ENCODE measurements at places on chromosomes 6 and 20.

DNA sequence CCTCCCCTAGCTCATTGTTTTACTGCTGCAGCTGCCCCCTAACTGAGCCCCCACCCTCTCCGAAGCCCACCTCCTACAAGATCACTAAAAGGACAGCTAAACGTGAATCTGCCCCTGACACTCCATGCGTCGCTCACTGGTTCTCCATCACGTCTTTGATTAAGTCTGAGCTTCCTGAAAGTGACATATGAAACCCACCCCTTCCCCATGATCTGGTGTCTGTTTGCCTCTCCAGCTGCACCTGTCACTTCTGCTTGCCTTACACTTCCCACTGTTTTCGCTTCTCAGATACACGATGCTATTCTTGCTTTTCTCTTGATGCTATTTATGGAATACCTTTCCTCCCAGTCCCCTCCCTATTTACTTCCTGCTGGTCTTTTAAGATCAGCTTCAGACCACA, 8.0 kb upstream of the PERP start:
- no peak for DNase-seq

GRCh38 chr20:13809855-13810254, 25.0 kb downstream of the NDUFAF5 start:
- no peak for DNase-seq

DNA sequence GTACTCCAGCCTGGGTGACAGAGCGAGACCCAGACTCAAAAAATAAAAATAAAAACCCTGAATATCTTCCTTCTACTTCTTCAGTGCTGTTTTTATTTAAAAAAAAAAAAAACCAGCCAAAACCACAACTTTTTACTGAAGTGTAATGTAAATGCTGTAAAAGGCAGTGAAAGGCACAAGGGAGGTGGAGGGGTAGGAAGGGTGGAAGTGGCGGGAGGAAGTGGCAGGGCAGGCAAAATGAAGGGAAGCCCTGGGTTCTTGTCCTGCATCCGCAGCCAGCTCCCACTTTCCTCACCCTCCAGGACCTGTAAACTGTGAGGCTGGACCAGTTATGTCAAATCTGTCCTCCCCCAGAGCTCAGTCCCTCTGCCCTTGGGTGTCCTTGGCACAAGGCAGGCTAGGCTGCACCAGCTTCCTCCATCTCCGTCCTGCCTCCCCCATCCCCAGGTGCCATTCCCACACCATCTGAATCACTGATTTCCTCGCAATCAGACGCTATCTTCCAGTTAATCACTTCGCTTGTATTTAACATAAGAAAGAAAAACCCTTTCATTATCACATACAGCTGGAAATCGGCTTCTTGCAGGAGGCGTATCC, 13.7 kb upstream of the PANK2 start:
- DNase-seq: no peak

DNA sequence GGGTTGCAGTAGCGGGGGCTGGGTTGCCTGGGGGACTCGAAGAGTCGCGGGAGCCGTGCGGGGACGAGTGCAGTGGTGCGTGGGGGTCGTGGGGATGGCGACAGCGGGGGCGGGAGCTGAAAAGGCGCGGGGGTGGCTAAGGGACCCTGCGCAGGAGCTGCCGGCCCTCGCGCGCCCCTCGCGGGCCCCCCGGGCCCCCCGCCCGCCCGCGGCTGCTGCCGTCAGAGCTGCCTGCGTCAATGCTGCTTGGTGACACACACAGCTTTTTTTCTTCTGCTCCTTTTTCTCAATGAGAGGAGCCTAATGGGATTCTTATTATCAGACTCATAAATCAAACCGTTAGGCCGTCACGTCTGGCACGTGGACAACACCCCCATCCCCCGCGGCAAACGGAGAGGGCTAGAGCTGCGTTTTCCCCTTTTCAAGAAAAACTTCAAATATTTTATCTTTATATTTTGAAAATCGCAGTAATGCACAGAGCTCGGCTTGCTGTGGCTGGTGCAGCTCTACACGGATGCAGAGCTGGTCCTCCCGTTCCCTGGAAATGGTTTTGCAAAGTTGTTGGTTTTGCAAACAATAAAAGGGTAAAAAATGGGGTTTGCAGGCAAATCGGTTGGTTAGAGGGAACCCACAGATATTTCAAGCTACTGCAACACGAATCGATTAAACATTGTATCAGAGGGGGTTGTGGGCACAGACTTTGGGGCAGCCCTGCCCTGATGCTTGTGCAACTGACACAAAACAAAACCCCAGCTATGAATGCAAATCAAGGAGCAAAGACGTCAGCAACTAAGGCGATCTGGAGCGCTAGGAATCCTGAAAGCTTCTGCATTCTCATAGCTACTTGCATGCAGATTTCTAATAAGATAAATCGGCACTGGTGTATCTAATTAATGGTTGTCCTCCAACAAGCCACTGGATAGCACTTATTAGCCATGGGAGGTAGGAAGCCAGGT, 161.4 kb downstream of the TBXT start:
- DNase-seq: no peak

GRCh38 chr6:34424200-34425131, 1.4 kb downstream of the RPS10 start:
- no peak for DNase-seq

- DNase-seq: no peak
Observed at GRCh38 chr6:40341726-40342125, 245.4 kb downstream of the LRFN2 start.

DNA sequence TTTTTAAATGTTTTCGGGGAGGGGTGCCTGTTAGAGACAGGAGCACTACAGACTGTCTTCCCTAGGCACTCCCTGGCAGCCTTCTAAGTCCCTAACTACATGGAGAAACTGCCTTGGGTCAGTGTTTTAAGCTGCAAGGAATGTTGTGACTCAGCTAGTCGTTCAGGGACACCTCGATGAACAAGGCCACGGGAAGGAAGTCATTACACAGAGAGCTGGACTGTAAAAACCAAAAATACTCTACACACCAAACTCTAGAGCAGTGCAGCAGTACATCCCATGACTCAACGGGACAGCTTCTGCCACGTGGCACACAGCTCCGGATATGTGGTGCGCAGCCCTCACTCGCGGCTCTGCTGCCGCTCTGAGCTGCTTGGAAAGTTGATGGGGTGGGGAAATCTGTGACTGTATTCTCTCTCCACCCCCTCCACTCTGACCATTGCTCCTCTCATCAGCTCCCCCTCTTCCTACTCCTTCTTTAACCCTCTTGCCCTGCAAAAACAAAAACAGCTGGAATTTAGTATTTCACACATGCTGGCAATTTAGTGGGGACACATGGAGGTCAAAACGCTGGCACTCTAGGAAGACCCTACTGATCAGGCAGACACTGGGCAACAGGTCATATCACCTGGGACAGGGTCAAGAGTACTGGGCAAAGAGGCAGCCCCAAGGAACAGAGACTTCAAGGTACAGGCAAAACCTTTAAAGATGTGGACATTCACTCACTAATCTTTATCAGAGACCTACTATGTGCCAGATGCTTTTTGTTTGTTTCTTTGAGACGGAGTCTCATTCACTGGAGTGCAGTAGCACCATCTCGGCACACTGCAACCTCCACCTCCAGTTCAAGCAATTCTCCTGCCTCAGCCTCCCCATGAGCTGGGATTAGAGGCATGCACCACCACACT, 10.9 kb upstream of the LPIN3 start:
- DNase-seq: peak; percentile 73

GRCh38 chr6:69279805-69280204, 517.0 kb downstream of the LMBRD1 start:
- no peak for DNase-seq

GRCh38 chr6:159121486-159121885, 47.7 kb upstream of the FNDC1 start:
- peak; percentile 73 for DNase-seq

DNA sequence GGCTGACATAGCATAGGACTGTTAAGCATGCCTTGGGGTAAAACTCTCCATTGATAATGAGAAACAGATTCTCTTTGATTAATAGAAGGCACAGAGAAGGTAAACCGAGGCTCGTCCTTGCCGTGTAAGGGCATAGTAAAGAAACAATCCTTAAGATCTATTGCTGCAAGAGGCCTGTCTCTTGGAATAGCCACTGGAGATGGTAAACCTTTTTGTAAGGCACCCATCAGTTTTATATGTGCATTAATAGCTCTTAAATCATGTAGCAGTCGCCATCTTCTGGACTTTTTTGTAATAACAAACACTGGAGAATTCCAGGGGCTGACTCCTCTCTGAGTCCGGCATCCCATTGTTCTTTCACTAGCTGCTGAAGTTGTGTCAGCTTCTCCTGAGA, 8.4 kb upstream of the ABHD12 start:
- DNase-seq: peak; percentile 65

DNA sequence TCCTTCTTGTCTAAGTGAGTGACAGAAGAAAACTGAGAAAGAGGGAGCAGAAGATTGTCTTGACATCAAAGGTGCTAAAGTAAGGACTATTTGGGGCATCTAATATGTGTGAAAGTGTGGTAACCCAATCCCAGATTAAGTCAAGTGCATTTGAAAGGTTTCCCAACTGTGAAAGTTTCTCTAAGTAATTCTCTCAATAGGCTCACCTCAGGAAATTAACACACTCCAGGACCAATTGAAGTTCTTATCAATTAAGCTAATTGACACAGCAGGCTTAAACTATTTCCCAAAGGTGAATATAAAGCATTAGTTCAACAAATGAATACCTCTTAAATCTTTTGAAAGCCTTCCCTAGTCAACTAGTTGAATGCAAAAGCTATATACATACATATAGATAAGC, 212.8 kb upstream of the FUT9 start:
- DNase-seq: no peak

DNA sequence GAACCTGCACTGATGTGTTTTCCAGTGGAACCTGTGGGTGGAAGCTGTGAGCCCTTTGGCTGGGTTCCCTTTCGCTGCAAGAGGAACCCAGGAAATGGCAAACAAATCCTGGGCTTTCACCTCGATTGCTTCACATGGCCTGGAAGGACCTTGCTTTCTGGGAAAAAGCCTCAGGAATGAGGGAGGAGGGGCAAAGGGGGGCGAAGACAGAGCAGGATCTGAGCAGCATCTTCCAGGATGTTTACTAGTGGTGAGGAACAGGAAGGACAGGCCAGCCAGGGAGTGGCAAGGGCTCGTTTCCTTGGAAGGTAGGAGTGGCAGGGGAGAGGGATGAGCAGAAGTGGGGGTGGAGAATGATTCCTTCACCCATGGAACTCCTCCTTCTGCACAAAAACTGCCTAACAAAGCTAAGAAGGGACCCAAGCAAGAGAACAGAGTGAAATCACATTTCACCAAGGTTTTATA, 5.9 kb downstream of the SLC2A10 start:
- DNase-seq: no peak

DNA sequence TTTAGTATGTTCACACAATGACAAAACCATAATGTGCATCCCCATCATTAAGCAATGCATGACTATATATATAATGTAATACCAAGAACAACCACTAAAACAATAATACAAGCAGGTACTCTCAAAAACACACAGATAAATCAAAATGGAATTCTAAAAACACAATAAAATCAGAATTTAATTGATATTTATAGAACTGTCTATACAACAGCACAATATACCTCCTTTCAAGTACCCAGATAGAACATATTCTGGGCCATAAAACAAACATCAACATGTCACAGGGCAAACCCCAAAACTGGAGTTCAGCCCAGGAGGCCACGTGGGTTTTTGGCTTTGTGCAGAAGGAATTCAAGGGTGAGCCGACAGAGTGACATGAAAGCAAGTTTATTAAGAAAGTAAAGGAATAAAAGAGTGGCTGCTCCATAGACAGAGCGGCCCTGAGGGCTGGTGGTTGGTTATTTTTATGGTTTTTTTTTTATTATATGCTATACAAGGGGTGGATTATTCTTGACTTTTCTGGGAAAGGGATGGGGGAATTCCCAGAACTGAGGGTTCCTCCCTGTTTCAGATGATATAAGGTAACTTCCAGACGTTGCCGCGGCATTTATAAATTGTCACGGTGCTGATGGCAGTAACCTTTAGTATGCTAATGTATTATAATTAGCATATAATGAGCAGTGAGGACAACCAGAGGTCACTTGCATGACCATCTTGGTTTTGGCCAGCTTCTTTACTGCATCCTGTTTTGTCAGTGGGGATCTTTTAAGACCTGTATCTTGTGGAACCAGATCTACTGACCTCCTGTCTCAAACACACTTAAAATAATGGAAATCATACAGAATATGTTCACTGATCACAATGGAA, 5.6 kb downstream of the RAB23 start:
- DNase-seq: no peak

DNA sequence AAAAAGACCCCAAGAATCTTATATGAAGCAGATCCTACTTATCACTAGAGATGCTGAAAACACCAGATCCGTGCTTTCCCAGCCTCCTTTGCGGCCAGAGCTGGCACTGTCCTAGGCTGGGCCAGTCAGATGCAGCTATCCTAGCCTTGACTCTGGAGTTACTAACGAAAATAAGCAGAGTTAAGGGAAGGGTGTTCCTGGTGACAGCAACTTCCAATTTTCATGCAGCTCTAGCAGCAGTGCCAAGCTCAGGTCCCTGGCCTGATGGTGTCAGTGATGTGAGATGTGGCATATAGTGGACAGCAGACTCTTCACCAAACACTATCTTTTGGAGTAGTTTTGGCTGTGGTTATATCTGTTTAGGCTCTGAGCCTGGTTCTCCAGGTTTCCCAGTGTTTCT, 25.6 kb upstream of the ABCC10 start:
- no peak for DNase-seq

DNA sequence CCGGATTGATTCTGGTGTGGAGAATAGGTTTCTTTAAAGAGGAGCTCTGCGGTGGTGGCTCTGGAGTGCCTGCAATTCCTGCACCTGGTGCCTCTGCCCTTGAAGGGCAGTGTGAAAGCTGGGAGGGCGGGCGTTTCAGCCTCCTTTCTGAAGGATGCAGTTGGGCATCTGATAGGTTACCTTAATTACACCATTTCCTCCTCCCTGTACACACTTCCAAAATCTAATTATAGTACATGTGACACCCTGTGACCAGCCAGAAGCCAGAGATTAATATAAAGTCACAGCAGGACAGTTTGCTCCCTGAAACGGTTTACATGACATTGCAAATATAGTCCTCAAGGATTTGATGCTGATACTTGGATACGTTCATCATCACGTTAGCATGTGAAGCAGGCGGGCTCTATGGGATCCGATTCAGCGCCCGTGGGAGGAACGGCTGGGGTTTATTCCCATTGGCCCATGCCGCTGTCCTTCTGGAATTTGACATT, 548.2 kb downstream of the QKI start:
- DNase-seq: no peak

GRCh38 chr6:149064660-149065015, 252.9 kb upstream of the TAB2 start:
- DNase-seq: no peak

GRCh38 chr6:12767016-12767415, 50.4 kb downstream of the PHACTR1 start:
- no peak for DNase-seq

Measured in inflammatory macrophage (primary cell).